CD4-positive, alpha-beta memory T cell (primary cell): ENCODE measurements at places on chromosomes 1 and 21. TPM values are rescaled to one million over a fixed set of nuclear protein-coding genes. Genes with fewer than 3 reads are reported as not detected.

The FAM167B gene
- total RNA-seq: 1.2 TPM

The TCP10L gene
- total RNA-seq: 0.55 TPM

The RHCE gene
- total RNA-seq: not detected

The NUCKS1 gene
- 117 TPM for total RNA-seq

The ATP1A4 gene
- not detected for total RNA-seq

The MAP1LC3C gene
- total RNA-seq: not detected

The GUCA2B gene
- total RNA-seq: not detected

The F13B gene
- total RNA-seq: not detected

The HSD17B7 gene
- 43.0 TPM for total RNA-seq

The RSPO1 gene
- total RNA-seq: not detected

- peak; percentile 67 for DNase-seq
- no peaks in the 10 kb centered on the region for H3K4me1 ChIP-seq
- H3K27ac ChIP-seq: no peak overlapping the region
These were observed 52.0 kb downstream of the SLC9A1 start for GRCh38 chr1:27102707-27103468.

GRCh38 chr1:116290085-116290705 is 82.8 kb upstream of the ATP1A1 start:
- no peak overlapping the region for H3K4me3 ChIP-seq
- DNase-seq: no peak
- no peak overlapping the region for H3K27ac ChIP-seq
- no peaks in the 10 kb centered on the region for H3K36me3 ChIP-seq

DNA sequence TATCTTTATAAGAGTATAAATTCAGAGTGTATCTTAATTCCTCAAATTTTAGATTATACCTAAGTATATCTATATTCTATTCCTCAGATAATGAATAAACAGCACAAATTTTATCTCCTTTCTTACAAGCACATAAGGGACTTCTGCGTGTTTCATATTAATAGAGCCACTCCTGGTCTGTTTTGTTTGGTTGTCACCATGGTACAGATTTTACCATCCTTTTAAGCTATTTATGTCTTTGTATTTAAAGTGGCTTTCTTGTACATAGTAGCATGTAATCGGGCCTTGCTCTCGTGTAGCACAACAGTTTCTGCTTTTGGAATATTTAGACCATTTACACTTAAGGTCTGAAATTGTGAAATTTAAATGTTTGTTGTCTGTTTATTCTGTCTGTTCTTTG is 52.6 kb upstream of the SLC35A3 start:
- no peak overlapping the region for H3K27ac ChIP-seq
- no peak for DNase-seq
- H3K4me1 ChIP-seq: no peaks in the 10 kb centered on the region
- no peak overlapping the region for H3K4me3 ChIP-seq
- H3K27me3 ChIP-seq: no peaks in the 10 kb centered on the region
- no peaks in the 10 kb centered on the region for H3K36me3 ChIP-seq

DNA sequence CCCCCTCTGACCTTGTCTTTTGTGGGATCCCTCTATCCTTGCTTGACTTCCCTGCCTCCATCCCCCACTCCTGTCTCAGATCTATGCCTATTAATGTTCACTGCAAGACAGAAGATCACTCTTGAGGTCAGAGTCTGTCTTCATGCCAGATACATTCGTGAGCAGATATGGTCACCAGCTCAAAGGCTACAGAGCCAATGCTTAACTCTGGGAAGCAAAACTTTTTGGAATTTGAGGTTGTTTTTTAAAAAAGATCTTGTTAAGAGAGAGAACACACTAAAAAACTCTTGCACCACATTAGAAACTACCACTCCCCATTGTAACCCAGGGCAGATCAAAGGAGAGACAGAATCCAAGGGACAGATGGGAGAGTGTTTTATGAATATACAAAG is 17.1 kb upstream of the A3GALT2 start:
- no peaks in the 10 kb centered on the region for H3K27me3 ChIP-seq
- no peak for DNase-seq
- no peak overlapping the region for H3K27ac ChIP-seq
- H3K4me3 ChIP-seq: no peak overlapping the region
- H3K4me1 ChIP-seq: peaks cover 16% of the 10 kb centered on the region

DNA sequence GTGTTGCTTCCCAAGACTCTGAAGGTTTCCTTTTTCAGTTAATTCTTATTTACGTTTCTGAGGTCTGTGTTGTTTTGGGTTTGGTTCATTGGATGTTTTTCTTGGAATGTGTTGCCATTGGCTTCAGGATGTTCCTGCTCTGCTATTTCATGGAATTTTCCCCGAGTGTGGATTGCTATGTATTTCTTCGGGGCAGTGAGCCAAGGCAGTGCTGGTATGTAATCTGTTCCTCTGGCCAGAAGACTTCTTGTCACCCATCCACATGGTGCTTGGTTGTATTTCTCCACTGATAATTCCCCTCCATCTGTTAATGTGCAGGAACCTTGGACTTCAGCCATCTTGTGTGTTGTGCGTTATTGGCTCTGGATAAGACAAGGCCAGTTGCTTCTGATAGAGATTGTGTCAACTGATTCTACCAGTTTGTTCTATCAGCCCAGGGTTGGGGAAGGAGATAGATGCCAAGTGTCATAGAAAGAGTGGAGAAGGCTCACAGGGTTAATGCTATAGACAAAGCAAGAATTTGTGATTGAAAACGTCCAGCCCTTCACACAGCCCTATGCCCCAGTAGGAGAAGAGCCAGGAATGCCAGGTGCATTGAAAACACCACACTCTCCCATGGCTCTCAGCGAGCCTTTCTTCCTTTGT is 505.2 kb downstream of the PLPP3 start:
- H3K27me3 ChIP-seq: no peaks in the 10 kb centered on the region
- H3K4me3 ChIP-seq: no peak overlapping the region

- no peak overlapping the region for H3K4me3 ChIP-seq
- H3K36me3 ChIP-seq: no peaks in the 10 kb centered on the region
- no peaks in the 10 kb centered on the region for H3K27me3 ChIP-seq
- no peak overlapping the region for H3K27ac ChIP-seq
These were observed 14.6 kb downstream of the TFAP2E start for GRCh38 chr1:35587736-35588135.

GRCh38 chr1:1400576-1401456 is 1.7 kb upstream of the CCNL2 start:
- peaks cover 43% of the 10 kb centered on the region for H3K4me1 ChIP-seq
- DNase-seq: no peak
- peak overlapping the region; percentile 92 for H3K4me3 ChIP-seq
- H3K27ac ChIP-seq: peak overlapping the region; percentile 85

DNA sequence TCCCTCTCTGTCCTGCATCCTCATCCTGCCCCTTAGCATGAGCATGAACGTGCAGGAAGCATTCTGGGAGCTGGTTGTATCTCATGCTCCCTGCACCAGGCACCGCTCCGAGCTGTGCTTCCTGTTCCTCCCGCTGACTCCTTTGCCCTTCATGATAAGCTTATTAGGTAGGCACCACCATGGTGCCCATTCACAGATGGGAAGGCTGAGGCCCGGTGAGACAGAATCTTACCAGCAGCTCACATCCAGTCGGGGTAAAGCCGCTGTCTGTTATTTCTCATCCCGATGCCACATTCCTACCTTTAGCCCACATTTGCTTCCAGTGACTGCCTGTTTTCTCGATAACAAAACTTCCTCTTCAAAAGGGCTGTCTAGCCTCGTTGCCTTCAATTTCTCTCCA is 7.3 kb downstream of the MIIP start:
- H3K4me1 ChIP-seq: no peaks in the 10 kb centered on the region
- no peak for DNase-seq
- no peak overlapping the region for H3K27ac ChIP-seq
- peaks cover 15% of the 10 kb centered on the region for H3K36me3 ChIP-seq
- H3K4me3 ChIP-seq: no peak overlapping the region

DNA sequence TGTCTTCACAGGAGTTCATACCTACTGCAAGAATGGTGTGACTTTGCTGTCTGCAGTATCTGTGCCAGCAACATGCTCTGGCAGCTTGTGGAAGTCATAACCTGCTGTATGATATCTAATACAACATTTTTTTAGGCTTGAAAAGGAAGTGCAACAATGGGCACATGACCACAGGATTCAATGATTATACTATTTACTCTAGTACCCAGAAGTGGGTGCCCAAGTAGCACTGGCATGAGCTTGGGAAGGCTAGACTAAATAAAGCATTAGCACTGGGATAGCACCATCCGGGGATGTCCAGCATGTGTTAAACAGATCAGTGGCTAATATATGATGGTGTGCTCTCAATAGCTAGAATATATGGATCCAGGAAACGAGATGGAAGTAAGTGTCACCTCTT is 98.6 kb upstream of the PDE4B start:
- DNase-seq: no peak
- no peaks in the 10 kb centered on the region for H3K4me1 ChIP-seq
- H3K27me3 ChIP-seq: no peaks in the 10 kb centered on the region

DNA sequence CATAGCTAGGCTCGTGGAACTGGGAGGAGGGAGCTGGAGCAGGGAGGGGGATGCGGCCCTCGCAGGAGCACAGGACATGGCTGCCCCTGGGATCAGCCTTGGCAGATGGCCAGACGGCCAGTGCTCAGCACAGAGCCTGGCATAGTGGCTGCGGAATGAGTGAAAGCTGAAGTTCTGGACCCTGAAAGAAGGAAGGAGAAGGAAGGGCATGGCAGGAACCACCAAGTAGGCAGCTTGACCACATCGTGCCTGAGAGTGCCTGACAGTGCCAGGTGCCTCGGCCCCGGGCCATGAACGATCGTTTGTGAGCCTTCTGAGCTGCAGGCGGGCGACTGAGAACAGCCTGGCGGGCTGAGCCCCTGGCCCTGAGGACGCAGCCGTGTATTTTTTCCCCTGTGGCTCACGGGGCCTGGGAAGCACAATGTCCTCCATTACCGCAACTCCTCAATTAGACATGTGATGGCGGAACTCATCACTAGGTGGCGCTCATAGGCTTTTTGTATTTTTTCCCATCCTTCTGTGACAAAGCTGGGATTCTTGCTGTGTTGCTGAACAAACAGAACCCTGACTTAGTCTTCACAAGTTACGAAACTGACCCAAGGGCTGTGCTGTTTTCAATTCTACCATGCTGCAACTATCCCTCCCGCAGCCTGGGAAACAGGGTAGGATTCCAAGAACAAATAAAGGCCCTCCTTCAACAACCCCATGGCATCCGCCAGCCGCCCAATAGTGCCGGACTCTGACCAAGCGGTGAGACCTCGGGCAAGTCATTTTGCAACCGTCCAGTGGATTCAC is 29.9 kb upstream of the TMEM61 start:
- peak; percentile 35 for DNase-seq
- H3K4me3 ChIP-seq: no peak overlapping the region
- no peak overlapping the region for H3K27ac ChIP-seq
- H3K36me3 ChIP-seq: no peaks in the 10 kb centered on the region

DNA sequence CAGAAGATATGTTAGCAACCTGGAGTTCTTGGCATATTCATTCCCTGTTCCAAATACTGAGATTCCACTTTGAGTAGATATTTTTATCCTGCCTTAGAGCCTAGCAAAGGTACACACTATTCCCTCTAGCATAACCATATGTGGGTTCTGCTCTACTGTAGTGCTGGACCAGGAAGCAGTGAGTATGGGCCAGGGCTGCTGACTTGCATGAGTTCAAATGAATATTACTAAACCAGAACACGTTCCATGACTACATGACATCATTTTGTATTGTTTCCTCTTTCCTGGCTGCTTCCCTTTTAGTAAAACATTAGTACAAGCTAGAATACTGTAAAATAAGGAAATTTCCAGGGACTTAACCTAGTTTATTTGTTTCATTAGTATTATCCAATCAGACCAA is 41.1 kb downstream of the TNFSF18 start:
- no peak for DNase-seq
- no peaks in the 10 kb centered on the region for H3K4me1 ChIP-seq
- no peaks in the 10 kb centered on the region for H3K36me3 ChIP-seq
- H3K27me3 ChIP-seq: no peaks in the 10 kb centered on the region

GRCh38 chr21:44866780-44867179 is 6.7 kb downstream of the PTTG1IP start:
- no peak for DNase-seq
- H3K4me1 ChIP-seq: peaks cover 75% of the 10 kb centered on the region
- no peaks in the 10 kb centered on the region for H3K27me3 ChIP-seq
- no peak overlapping the region for H3K4me3 ChIP-seq
- peaks cover 20% of the 10 kb centered on the region for H3K36me3 ChIP-seq

GRCh38 chr1:54250670-54251069 is 50.7 kb downstream of the MRPL37 start:
- H3K27me3 ChIP-seq: no peaks in the 10 kb centered on the region
- H3K4me1 ChIP-seq: no peaks in the 10 kb centered on the region
- H3K36me3 ChIP-seq: peaks cover 23% of the 10 kb centered on the region
- no peak overlapping the region for H3K4me3 ChIP-seq

- peak overlapping the region; percentile 57 for H3K27ac ChIP-seq
- H3K36me3 ChIP-seq: no peaks in the 10 kb centered on the region
- H3K4me3 ChIP-seq: peak overlapping the region; percentile 43
These were observed 6.3 kb upstream of the INAVA start for GRCh38 chr1:200888349-200888838.

GRCh38 chr1:183983371-183984105 is 54.0 kb downstream of the COLGALT2 start:
- H3K27me3 ChIP-seq: no peaks in the 10 kb centered on the region
- no peak for DNase-seq
- no peak overlapping the region for H3K27ac ChIP-seq

DNA sequence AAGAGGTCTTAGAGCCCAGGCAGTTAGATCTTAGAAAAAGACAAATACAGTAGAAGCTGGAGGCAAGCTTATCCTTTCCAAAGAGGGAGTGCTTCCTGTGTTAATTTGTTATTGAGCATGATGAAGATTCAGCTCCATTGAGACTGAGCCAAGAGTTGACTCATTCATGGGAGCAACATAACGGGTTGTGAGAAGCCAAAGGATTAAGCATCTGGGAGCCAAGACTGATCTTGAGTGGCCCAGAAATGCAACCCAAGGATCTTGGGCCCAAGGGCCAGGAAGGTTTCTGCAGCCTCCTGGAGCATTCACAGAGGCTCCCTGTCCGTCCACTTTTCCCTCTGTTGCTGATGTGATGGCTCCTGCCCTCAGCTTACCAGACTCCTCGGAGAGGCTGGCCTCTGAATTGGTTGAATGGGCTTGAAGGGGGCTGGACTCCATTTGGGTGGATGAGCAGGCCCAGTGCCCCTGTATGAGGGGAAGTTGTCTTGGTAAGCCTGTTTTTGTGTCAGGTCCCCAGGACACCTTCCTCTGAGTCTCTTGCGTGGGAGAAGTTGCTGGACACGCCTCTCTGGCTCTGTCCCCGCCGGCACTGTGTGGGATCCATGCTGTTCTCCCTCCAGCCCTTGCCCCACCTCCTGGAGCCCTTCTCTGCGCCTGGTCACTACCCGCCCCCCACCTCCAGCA is 42.4 kb downstream of the PDE9A start:
- H3K27me3 ChIP-seq: no peaks in the 10 kb centered on the region
- H3K4me1 ChIP-seq: no peaks in the 10 kb centered on the region
- no peaks in the 10 kb centered on the region for H3K36me3 ChIP-seq
- H3K4me3 ChIP-seq: no peak overlapping the region

DNA sequence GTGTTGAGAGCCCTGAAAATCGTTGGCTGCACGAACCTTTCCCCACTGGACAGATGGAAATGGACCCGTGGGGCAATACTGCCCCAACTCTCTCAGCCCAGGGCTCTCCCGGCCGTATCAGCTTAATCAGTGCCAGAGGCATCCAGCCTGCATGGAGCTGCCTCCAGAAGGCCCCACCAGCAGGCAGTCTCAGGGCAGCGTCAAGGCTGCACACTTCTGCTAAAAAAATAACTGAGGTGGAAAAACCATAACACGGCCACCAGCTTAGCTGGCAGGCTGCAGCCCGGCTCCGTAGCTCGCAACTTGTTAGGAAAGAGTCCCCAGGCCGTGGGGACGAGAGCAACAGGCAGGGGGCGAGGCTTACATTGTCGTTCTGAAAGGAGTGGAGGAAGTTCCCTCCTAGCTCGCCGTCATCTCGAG is 27.9 kb downstream of the MRPL37 start:
- peaks cover 18% of the 10 kb centered on the region for H3K4me1 ChIP-seq
- H3K4me3 ChIP-seq: no peak overlapping the region
